G401 (cell line): ENCODE measurements at places on chromosomes 2 and 18. TPM values are rescaled to one million over a fixed set of nuclear protein-coding genes. Genes with fewer than 3 reads are reported as not detected.

GRCh38 chr2:64426183-64426952, 27.6 kb upstream of the LGALSL start:
- no peak for DNase-seq

- no peak for DNase-seq
Measured at GRCh38 chr2:128491692-128492244, 173.1 kb upstream of the HS6ST1 start.

DNA sequence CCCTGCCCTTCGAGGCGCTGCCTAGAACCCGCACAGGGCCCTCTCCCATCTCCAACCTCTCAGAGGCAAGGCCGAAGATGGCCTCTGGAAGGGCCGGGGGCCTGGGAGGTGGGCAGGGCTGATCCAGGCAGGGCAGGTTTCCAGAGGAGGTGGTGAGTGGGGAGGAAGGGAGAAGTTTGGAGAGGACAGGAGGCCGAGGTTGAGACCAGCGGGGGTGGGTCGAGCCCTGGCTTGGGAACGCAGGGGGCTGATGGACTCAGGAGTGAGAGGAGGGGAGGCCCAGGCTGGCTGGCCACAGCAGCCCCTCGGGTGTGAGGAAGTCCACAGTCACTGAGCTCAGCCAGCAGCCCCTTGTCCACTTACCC, 10.5 kb downstream of the CAPN10 start:
- DNase-seq = no peak

NYAP2 gene
- not detected in 2 replicates for total RNA-seq

DNA sequence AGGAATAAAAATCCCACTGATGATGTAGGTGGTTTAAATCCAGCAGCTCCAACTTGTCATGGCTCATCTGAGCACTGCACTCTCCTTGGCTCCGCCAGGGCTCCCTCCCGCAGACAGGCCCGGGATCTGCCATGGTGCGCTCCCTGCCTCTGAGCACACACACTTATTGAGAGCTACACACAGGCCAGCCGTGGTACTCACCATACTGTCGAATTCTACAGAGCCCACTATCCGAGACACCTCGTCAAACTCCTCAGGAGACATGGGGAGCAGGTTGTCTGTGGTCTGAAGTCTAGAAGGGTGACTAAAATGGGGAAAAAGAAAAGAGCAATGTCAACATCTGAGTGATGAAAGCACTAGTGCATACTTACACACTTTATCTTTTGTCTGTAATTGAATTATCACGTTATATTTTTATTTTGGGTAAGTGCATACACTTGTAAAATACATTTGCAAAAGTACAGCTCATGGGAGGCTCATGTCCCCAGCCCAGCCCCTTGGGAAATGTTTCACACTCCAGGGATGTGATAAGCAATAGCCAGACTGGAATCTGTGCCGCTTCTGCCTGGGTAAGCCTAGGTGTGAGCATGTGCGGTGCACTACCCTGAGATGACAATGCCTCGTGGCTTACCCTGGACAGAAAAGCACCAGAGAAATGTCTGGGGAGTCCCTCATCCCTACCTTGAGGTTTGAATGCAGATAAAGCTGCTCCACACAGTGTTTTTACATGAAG, 39.2 kb downstream of the STAT1 start:
- DNase-seq = no peak

REG3G gene
- not detected in 2 replicates for total RNA-seq

NPPC gene
- 1.6 and 2.6 TPM in 2 replicates for total RNA-seq

TMEM247 gene
- total RNA-seq = not detected in 2 replicates

- no peak for DNase-seq
Measured at GRCh38 chr2:217293607-217294006, 433.7 kb upstream of the TNP1 start.

COL4A3 gene
- 3.0 TPM in 1 of 2 replicates, not detected in the other for total RNA-seq

- DNase-seq = no peak
Measured at GRCh38 chr2:159064446-159065301, 96.2 kb downstream of the TANC1 start.

DNA sequence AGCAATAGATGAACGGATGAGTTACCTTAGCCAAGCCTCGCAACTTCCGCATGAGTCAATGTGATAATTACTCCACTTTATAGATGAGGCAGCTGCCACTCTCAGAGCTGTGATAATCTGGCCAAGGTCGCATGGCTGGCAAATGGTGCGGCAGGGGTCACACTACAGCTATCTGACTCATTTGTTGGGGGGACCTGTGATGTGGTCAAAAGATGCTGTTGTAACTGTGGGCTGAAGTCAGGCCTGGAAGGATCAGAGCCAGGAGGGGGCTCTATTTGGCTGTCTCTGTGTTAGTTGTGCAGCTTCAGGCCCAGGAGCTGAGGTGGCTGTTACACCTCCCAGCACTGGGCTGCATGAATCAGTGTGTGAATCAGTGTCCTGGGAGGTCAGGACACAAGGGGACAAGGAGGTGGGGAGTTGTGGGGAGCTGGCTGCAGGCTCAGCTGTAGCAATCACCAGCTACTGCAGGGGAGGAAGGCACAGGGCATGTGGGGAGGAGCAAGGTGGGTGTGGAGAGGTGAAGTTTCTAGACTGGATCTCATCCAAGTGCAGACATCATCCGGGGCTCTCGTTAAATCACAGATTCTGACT, 33.1 kb downstream of the NGEF start:
- no peak for DNase-seq

GRCh38 chr2:177535958-177536504, 143.5 kb downstream of the AGPS start:
- no peak for DNase-seq

ELOA2 gene
- not detected in 2 replicates for total RNA-seq

EPB41L3 gene
- total RNA-seq = 0.07 TPM in 1 of 2 replicates, not detected in the other

DNA sequence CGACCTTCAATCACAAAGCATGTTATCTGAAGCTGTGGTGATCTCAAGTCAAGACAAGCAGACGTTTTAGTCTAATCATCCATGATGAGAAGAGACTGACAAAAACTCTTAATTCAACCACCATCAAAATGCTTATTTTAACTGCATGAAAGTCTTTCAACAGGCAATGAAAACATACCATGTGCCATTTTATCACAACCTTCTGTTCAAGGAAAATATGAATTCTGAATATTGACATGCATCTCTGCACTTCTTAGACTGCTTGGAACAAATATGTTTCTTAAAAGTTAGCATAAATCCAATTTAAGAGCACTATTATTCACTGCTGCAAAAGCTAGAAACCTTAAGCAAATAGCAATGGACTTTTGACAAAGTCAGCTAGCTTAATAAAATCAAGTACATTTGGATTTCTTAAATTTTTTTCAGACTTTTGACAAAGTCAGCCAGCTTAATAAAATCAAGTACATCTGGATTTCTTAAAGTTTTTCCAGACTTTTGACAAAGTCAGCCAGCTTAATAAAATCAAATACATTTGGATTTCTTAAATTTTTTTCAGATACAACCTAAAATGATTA, 70.9 kb downstream of the OLA1 start:
- no peak for DNase-seq

GRCh38 chr18:79510731-79511241, 115.1 kb downstream of the NFATC1 start:
- DNase-seq = no peak

CDH2 gene
- not detected in 2 replicates for total RNA-seq

GRCh38 chr18:52615943-52616342, 275.9 kb downstream of the DCC start:
- DNase-seq = no peak

- no peak for DNase-seq
Measured at GRCh38 chr2:54013996-54014395, 43.2 kb upstream of the PSME4 start.

- no peak for DNase-seq
Measured at GRCh38 chr18:26556573-26556972, 8.2 kb upstream of the KCTD1 start.

- no peak for DNase-seq
Measured at GRCh38 chr2:236904389-236905263, 181.1 kb upstream of the COPS8 start.

GRCh38 chr18:47113796-47114540, 36.3 kb downstream of the HDHD2 start:
- DNase-seq = no peak

DNA sequence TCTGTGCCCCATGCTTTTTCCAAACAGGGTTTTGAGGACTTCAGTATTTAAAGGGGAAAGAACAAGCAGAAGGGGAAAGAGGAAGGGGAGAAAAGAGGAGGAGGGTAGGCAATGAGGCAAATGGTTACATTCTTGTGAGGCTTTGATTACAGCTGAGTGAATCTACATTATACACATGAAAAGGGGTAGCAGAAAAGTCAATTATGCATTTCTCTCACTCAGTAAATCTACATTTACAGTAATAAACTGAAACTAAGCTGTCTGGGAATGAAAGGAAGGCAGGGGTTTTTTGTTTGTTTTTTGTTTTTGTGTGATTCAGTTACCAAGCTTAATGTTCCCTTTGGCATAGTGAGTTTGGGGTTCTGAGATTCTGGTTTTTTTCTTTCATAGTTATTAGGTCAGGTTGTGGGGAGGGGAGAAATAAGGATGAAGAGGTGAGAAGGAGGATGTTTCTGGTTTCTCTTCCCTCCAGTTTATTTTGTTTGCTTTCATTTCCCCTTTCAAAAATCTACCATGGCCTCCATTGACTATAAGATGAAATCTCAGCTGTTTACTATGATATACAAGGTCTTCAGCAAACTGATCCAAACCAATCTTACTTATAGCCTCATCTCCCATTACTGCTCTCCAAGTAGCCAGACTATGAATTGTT, 18.7 kb downstream of the C18orf63 start:
- DNase-seq = no peak

GRCh38 chr2:114450639-114451038, 8.2 kb downstream of the DPP10 start:
- DNase-seq = no peak

GRCh38 chr2:225270053-225270452, 129.5 kb upstream of the NYAP2 start:
- DNase-seq = no peak

- no peak for DNase-seq
Measured at GRCh38 chr2:51778806-51779205, 746.9 kb upstream of the NRXN1 start.

GRCh38 chr2:156837635-156838370, 401.6 kb downstream of the GPD2 start:
- no peak for DNase-seq

GPATCH11 gene
- total RNA-seq = 3.1 and 3.8 TPM in 2 replicates

MLPH gene
- 0.55 and 1.6 TPM in 2 replicates for total RNA-seq

GRCh38 chr2:128514555-128514955, 195.9 kb upstream of the HS6ST1 start:
- no peak for DNase-seq

DNA sequence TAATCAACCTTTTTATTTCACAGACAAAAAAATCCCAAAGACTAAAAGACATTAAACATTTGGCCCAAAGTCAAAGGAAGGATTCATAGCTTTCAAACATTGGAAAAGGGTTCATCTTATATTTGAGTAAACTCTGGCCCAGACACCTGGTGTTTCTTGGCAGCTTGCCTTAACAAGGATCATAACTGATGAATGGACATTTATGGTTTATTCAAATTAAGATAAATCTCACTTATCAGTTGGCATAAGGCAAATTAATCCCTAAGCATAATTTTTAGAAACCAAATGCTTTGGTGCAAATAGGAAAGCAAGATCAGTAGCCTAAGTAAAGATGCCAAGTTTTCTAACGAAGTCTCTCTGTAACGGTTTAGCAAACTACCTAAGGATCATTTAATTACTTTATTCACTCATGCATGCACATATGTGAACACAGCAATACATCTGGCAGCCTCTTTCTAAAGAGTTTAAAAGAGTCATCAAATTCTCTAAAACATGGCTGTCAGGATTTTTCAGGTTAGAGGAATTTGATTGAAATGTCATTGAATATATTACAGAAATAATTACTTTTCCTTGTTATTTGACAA, 323.4 kb upstream of the RBMS1 start:
- no peak for DNase-seq

GRCh38 chr2:160109939-160110673, 47.7 kb upstream of the PLA2R1 start:
- peak; percentile 30 for DNase-seq

DNA sequence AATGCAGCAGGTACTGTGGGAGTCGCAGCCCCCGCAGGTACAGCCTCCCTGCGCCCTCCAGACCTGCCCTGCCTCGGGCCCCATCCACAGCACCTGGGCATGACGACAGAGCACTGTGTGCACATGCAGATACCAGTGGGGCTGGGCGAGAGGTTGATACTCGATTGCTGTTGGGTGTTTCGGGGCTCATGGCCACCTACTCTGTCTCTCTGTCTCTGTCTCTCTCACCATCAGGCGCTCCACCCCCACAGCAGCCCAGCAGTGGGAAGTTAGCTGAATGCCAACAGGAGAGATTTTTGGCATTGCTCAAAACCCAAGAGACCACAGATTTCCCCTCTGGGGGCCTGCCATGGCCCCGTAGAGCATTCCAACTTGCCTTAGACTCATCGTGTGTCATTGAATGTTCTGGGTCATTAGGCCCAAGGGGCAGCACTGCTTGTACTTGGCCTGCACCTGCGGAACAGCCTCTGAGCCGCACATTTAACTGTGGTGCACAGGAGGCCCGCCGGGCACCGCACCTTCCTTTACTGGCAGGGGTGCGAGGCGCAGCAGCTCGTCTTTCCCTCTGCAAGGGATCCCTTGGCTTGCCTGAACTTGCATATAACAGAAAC, 18.8 kb downstream of the KCNIP3 start:
- no peak for DNase-seq

GRCh38 chr2:221204699-221205098, 367.4 kb downstream of the EPHA4 start:
- no peak for DNase-seq

- no peak for DNase-seq
Measured at GRCh38 chr2:62304429-62305417, 108.8 kb downstream of the B3GNT2 start.

DNA sequence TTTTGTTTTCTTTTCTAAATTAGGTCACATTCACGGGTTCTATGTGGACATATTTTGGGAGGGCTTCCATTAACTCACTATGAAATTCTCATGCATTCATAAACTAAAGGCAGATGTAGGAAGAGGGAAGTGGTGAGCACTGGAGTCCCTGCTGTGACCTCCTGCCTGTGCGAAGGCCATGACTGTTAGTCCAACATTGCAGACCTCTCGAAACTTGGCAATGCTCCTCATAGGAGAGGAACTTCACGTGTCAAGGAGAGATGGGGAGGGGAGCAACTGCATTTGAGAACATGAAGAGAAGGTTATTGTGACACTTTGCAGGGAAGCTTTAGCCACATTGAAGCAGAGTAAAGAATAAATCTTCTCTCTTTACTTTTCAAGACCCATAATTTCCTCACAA, 126.4 kb upstream of the HNMT start:
- no peak for DNase-seq
